Astrocyte of the hippocampus (primary cell): ENCODE measurements at places on chromosomes 4 and X.

- DNase-seq = no peak
Observed at GRCh38 chr4:140720387-140721304, 35.5 kb downstream of the TBC1D9 start.

- no peak for DNase-seq
Observed at GRCh38 chrX:37000140-37000539, 8.0 kb upstream of the FAM47C start.

DNA sequence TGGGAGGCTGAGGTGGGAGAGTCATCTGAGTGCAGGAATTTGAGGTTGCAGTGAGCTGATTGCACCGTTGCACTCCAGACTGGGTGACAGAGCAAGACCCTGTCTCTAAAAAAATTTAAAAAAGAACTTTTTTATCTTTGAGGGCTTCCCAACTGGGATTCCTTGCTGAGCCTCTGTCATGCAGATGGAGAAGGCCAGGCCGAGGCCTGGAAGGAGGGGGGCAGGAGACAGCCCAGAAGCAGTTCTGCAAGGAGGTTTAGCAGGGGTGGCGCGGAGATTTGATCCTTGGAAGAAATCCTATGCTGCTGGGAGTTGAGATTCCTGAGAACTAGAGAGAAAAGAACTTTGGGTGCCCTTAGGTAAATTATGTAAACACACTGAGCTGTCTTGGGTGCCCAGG lies 2.5 kb upstream of the ARSD start:
- DNase-seq = no peak

DNA sequence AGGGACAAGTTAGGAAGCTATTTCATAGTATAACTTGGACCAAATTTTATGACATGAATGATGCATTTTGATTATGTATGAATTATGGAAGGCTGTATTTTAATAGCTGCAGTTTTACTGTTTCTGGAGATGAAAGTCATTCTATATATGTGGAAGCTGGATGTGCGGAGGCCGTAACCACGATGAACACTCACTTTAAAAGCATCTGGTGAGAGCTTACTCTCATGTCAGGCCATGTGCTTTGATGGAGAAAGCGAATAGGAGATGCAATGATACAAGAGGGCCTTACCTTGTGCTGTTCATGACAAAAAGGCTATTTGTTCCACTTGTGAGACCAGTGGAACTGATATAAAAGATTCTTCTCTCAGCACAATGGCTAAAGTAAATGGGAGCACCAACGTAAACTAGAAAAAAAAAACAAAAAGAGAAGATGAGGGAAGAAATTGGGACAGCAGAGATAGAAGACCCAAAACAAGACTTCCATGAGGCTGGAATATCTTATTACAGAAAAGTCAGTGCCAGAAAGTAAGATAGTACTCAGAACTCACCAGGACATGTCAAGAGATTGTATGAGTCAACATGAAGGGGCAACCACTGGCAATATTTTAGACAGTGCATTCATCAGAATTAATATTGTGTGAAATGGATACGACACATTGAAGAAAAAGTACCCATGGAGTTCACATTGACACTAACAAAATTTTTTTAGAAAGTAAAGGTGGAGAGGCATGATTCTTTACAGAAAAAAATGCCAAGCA lies 63.3 kb upstream of the GAB1 start:
- DNase-seq = no peak

DNA sequence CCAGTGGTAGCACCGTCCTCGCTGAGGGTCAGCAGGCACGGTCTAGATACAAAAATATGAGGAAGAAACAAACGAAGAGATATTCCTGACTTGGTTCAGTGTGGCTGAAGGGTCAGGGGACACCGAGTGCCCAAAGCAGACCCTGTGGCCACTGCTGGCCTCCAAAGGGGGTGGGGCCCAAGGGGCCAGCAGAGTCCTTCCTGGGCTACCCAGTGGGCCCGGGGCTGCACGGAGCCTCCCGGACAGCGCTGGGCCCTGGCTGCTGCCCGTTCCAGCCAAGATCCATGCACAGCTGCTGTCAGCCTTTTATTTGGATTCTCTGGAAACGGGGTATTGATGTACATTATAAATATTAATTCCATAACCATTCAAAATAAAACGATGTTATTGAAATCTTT lies 20.4 kb downstream of the NELFA start:
- no peak for DNase-seq
